Sciatic nerve (tissue), 2 donors: ENCODE measurements at places on chromosomes 6 and 20. TPM values are rescaled to one million over a fixed set of nuclear protein-coding genes. Genes with fewer than 3 reads are reported as not detected.

Gene SOD2
- total RNA-seq, result 370 TPM

Gene DEFB128
- total RNA-seq, result not detected

Gene OR2B6
- total RNA-seq, result not detected

Gene KCNS1
- total RNA-seq, result not detected

Gene PLCB4
- total RNA-seq, result 23.4 TPM

Gene MPIG6B
- 0.62 TPM for total RNA-seq

Gene KCNK5
- total RNA-seq, result 15.6 TPM

Gene SLC32A1
- not detected for total RNA-seq

Gene THEMIS
- total RNA-seq, result 1.3 TPM

Gene TNFRSF6B
- total RNA-seq, result 6.1 TPM

Gene SLC22A2
- total RNA-seq, result not detected

Gene TFAP2D
- total RNA-seq, result not detected

Gene SH3BGRL2
- 35.9 TPM for total RNA-seq

Gene MYO6
- total RNA-seq, result 29.4 TPM

Gene IMPG1
- not detected for total RNA-seq

Gene DDO
- 1.3 TPM for total RNA-seq

Gene DUSP15
- 49.5 TPM for total RNA-seq

Gene CDH22
- total RNA-seq, result 0.40 TPM

Gene DEFB124
- total RNA-seq, result 1.8 TPM

Gene HSPA12B
- 20.4 TPM for total RNA-seq

Gene MYB
- total RNA-seq, result 0.22 TPM

Gene VSX1
- not detected for total RNA-seq

Gene HFE
- total RNA-seq, result 13.9 TPM
